Type B pancreatic cell (in vitro differentiated cells): ENCODE measurements at places on chromosomes 16 and 17. TPM values are rescaled to one million over a fixed set of nuclear protein-coding genes. Genes with fewer than 3 reads are reported as not detected.

MILR1 gene
- not detected in 2 replicates for total RNA-seq

KRT17 gene
- total RNA-seq, result 512 and 3,327 TPM in 2 replicates

COG1 gene
- total RNA-seq, result 36.5 and 37.2 TPM in 2 replicates

WNT9B gene
- total RNA-seq, result 0.89 and 1.2 TPM in 2 replicates

C16orf54 gene
- total RNA-seq, result 2.1 and 3.3 TPM in 2 replicates

NPW gene
- total RNA-seq, result 3.9 and 4.7 TPM in 2 replicates

PRCD gene
- total RNA-seq, result 0.33 and 3.3 TPM in 2 replicates

ADAD2 gene
- total RNA-seq, result not detected in 2 replicates
